Activated CD4-positive, alpha-beta T cell treated with anti-CD3 and anti-CD28 coated beads for 36 hours (primary cell): ENCODE measurements at places on chromosomes 3 and 15.

DNA sequence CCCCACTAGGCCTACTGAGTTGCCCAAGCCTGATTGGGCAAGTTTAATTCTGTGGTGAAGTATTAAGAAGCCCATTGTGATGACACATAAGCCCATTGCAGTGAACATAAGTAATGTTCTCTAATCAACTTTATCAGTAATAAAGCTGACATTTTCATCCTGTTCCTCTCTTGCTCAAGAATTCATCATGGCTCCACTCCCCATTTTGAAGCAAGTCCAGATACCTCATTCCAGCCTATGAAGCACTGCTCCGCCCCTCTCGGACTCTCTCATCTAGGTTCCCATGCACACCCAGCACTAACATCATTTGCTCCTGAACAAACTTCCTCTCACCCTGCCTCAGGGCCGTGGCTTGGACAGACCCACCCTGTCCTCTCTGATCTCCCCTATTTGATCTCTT lies 10.5 kb downstream of the SHF start:
- DNase-seq = no peak

DNA sequence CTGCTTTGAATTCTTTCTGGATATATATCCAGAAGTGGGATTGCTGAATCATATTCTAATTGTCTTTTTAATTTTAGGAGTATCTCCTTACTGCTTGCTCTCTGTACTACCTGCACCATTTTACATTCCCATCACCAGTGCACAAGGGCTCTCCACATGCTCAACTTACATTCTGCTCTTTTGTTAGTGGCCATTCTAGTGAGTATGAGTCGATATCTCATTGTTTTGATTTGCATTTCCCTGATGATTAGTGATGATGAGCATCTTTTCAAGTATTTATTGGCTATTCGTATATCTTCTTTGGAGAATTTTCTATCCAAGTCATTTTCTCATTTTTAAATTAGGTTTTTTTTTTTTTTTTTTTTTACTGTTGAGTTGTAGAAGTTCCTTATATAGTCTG lies 29.5 kb downstream of the PFN2 start:
- no peak for DNase-seq

DNA sequence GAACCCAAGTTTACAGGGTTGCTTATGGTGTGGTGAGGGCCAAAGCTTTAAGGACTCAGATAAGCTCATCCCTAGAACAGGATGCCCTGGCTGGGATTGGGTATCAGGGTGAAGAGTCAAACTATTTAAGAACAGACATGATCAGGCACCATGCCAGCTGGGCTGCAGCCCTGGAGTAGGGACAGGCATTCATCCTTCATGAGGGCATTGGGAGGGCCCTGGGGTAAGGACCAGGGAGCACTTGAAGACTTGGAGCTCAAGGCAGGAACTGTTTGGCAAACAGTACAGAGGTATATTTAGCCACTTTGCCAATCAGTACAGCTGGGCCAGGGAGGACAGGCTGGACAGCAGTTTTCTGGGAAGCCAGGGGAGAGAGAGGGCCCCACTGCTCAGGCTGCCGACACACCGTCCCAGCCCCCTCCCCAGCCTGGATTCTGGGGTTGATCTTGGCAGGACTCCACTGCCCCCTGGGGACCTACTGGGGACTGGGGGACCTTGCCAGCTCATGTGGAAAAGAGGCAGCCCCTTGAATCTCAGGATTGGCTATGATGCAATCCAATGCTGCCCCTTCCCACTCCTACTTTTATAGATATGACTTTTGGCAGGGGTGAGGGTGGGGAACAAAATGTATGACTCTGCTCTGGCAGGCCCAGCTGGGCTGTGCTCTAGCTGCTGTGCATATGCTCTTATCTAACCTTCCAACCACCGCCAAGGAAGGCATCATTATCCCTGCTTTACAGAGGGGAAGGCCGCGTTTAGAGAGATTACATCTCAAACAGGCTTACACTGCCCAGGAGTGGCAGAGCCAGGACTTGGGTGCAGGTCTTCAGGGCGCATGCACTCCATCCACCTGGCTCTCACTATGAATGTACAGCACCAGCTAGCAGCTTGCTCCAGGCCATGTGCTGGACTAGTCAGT lies 2.3 kb downstream of the PLA2G4E start:
- DNase-seq = no peak

- no peak for DNase-seq
These were observed 30.6 kb upstream of the SLC6A6 start for GRCh38 chr3:14371573-14372474.

DNA sequence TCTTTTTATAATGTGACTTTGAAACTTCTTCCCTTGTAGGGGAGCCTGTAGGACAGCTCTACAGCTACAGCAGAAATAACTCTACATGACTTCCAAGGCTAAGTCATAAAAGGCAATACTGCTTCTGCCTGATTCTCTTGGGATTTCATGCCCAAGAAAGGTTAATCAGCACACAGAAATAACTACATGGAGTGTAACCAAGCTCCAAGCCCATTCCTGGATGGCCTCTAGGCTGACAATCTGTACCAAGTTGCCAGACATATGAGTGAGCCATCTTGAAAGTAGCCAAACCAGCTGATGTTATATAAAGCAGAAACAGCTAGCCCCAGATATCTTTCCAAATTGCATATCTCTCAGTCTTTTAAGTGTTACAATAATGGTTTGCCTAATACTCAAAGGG lies 75.8 kb upstream of the OSTN start:
- no peak for DNase-seq
